ENCODE measurements at places on chromosomes 11 and 22. TPM values are rescaled to one million over a fixed set of nuclear protein-coding genes. Genes with fewer than 3 reads are reported as not detected.

DNA sequence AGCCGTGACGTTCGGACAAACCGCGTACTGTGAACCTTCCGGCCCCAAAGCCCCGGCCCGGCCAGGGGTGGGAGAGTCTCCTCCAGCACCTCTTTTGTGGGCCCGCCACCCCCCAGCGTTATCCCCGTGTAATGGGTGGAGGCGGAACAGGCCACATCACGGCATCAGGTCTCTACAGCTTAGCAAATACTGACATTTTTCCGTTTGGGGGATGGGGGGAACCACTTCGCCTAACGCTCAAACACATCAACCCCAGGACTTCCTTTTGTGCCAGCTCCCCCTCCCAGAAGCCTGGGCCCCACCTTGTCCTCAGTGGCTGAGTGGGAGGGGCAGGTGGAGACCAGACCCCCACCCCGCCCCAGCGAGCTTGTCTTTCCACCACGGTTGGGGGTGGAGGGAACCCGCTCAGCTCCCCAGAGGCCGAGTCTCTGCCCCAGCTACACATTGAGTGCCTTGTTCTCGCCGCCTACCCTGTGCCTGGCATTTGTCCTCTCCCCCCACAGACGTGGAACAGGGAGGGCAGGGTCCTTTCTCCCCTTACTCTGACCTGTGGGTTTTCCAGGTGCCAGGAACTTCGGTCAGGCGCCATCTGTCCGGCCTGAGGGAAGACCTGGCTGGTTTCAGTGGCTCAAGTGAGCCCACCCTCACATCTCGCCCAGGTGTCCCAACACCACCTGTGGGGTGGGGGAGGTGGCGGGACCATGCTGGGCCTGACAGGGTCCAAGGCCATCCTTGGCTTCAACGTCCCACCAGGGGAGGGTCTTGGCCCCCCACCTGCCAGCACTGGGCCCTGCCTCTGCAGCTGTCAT lies 29.6 kb downstream of the SBF1 start:
- peak; percentile 59 for DNase-seq

DNA sequence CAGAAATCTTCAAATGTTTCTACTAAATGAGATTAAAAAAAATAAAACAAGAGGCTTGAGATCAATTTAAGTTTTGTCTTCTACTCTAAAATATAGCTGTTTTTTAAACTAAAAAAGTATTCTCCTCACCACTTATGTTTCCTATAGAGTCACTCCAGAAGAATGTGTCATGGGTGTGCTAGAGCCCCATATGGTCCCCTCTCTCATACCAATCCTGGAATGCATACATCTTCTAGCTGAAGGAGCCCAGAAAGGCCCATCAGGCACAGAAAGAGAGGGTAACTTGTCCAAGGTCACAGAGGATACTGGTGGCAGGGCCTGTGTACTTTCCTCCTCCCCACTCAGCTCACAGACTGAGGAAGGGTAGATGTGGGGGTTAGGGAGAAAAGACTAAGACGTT lies 34.4 kb downstream of the RELT start:
- DNase-seq: no peak

GRCh38 chr22:29479417-29480261 lies at the start of gene NEFH:
NEFH (plus strand) TSS chr22:29480218; CDS start chr22:29480263, 45 bp downstream.
- no peak for DNase-seq

DNA sequence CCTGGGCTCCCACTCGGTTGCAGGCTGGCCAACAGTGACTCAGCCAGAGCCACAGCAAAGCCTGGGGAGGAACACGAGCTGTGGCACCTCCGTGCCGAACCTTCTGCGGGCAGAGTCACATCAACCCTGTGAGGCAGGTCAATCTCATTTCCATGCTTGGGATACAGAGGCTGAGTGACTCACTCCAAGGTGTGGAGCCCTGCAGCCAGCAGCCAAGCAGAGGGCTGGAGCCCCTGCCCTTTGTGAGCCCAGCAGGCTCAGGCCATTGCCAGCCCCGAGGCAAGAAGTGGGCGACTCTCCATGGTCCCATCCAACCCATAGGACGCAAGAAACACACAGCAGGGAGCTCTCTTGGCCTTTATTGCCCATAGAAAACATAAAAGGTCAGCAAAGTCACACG lies 21.4 kb downstream of the CSNK1E start:
- no peak for DNase-seq

GRCh38 chr11:72048766-72049460 lies 31.4 kb downstream of the NUMA1 start:
- DNase-seq: no peak

- no peak for DNase-seq
Measured at GRCh38 chr11:6813656-6814055, 14.2 kb upstream of the OR6A2 start.

DNA sequence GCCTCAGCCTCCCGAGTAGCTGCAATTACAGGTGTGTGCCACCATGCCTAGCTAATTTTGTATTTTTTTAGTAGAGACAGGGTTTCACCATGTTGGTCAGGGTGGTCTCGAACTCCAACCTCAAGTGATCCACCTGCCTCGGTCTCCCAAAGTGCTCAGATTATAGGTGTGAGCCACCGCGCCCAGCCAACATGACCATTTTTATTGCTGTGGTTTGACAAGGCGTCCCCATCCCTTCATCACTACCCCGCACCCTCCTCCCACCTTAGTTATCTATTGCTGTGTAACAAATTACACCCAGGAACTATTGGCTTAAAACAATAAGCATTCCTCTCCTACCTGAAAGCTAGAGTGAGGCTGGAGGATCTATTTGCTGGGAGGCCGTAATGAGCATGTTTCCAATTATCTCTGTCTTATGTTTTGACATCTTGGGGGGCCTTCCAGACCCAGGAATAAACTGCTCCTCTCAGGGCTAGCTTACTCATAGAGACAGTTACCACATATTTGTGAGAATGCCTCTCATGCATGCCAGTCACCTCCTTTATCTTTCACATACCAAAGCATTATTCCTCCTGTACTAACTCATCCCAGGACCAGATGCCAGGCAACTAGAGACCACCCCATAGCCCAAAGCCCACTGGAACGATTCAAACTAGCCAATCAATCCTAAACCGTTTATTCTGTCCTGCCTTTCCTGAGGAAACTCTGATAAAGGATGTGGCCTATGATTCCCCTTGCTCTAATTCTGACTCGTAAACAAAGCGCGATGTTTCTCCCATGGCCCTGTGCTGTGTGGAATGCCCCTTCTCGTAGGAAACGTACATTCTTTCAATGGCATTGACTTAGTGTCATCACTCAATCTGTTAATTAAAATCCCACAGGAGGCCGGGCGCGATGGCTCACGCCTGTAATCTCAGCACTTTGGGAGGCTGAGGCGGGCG lies 19.4 kb downstream of the SNU13 start:
- DNase-seq: no peak

GRCh38 chr11:63445720-63446119 lies 45.2 kb downstream of the PLAAT5 start:
- no peak for DNase-seq

GRCh38 chr11:78818201-78818600 lies 243.5 kb upstream of the NARS2 start:
- no peak for DNase-seq

- DNase-seq: no peak
Measured at GRCh38 chr11:120335556-120335907, 681 bp upstream of the ARHGEF12 start.

The MS4A8 gene
- 11.5 TPM for total RNA-seq

The OR10V1 gene
- not detected for total RNA-seq

The SCUBE2 gene
- total RNA-seq: 15.9 TPM

The MUC5AC gene
- not detected for total RNA-seq
